GM18507 (cell line): ENCODE measurements at places on chromosomes 7 and 10.

DNA sequence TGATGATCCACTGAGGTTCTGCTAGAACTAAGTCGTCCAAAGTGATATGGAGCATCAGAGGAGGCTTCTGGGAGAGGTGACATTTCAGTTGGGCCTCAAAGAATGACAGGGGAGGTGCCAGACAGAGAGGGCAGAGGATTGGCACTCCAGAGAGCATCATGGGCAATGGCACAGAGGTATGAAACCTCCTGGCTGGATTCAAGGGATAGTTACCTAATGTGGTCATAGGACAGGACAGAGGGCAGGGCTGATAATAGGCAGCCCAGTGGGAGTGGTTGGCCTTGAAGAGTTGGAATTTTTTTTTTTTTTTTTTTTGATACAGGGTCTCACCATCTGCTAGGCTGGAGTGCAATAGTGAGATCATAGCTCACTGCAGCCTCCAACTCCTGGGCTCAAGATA lies 7.6 kb downstream of the SRRM3 start:
- DNase-seq = no peak

DNA sequence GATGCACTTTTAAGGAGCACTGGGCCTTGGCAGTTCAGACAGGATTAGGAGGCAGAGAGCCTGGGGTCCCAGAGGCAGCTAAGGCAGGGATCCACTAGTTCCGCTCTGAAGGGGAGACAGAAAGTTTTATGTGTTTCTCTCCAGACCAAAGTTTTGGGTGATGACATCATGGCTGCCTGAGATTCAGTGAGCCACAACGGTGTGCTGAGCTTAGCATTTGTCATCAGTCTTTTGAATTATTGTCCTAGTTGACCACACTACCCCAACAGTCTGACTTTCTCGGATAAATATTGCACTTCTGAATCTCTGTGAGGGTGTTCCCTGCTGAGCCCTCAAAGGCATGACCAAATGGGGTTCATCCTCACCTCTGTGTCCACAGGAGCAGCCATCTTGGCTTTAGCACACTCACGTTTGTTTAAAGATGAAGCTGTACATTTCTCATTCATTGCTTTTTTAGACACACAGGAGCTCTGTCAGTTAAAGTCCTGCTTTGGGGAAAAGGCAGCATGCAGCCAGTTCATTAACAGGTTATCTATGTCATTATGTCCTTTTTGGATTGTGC lies 297.7 kb upstream of the LRGUK start:
- no peak for DNase-seq

DNA sequence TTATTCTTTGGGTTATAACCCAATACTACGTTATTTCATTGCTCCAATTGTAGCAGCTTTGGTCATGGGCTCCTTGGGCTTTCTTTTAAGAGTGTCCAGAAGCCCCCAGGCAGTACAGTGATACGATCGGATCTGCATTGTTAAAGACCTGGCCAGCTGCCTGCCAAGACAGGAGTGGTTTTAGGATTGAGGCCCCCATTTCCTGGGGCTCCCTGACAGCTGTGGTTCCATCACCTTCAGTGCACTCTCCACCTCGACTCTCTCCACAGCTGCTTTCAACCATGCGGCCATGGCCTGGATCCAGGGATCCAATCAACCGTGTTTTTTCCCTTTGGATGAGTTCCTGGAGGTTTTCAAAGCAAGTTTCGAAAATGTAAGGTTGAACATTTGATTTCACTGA lies 123.4 kb upstream of the BTBD16 start:
- no peak for DNase-seq

GRCh38 chr7:132206594-132206993 lies 369.7 kb downstream of the PLXNA4 start:
- no peak for DNase-seq

DNA sequence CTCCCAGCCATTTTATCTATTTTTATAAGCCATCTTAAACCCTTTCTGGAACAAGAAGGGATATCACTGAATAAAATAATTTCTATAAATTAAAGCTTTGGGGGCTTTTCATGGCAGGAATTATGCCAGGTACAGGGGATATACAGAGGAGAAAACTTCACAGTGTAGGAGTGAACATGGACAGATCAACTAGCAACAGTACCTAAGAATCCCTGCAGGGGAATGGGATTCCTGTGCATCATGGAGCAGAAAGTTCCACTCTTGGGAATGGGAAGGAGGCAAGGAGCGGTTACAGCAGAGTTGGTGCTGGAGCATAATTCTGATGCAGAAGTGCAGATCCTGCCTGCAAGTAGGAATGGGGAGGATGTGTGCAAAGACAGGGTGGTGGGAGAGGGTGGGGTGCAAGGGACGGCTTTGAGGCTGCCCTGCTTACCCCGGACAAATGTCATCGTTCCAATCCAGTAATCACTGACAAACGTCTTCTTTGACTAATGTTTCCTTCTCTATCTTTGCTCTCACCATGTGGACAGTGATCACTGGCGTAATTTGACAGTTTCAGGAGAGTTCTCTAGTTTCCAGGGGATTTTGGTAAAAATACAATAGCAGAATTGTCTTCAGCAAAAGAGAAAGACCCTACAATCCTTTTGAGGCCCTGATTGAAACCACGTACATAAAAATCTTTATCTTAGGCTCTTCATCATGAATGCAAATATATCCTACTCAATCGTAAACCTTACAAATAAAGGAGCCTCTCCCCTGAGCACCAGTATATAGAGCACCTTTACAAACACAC lies 196.7 kb downstream of the HECW1 start:
- no peak for DNase-seq

GRCh38 chr7:129136887-129137642 lies 7.4 kb upstream of the TSPAN33 start:
- no peak for DNase-seq

GRCh38 chr7:134452991-134453473 lies 5.9 kb downstream of the AKR1B1 start:
- no peak for DNase-seq

GRCh38 chr10:62224606-62225005 lies 44.0 kb downstream of the RTKN2 start:
- no peak for DNase-seq

- no peak for DNase-seq
These were observed 14.0 kb downstream of the RBM20 start for GRCh38 chr10:110657973-110658691.
